ENCODE measurements at places on chromosomes 3 and 15.

GRCh38 chr3:46861605-46862368 is 1.5 kb downstream of the MYL3 start:
- DNase-seq: no peak

GRCh38 chr3:143847787-143848631 is at the start of gene SLC9A9:
TSS of gene SLC9A9 (minus strand) at chr3:143848468. CDS start at chr3:143848322, 146 bp downstream.
- DNase-seq: no peak

DNA sequence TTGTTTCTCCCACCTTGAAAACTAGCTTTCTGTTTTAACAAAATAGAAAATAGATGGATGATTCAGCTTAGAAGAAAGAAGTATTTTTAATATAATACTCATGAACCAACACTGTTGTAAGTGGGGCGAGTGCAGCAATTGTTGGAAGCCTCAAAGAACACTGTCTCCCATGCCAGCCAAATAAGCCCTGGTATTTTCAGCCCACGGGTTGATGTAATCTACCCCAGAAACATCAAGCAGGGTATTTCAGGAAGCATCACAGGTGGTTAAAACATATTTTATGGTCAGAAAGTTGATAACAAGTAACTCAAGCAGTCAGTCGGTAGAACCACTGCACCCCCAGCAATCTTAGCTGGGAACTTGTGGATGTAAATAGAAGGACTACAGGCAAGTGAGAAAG is 115.9 kb downstream of the SV2B start:
- DNase-seq: no peak

DNA sequence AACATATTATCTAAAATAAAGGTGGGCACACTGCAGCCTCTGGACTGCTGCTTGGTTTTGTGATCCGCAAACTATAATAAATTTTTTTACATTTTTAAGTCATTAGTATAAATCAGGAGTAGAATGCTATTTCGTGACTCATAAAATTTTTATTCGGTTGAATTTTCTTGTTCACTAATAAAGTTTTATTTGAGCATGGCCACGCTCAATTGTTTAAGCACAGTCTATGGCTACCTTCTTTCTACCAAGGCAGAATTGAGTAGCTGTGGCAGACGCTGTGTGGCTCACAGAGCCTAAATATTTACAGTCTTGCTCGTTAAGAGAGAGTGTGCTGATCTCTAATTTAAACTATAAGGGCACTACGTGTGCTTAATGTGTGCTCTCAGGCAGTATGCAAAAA is 28.9 kb downstream of the ROBO2 start:
- DNase-seq: no peak

DNA sequence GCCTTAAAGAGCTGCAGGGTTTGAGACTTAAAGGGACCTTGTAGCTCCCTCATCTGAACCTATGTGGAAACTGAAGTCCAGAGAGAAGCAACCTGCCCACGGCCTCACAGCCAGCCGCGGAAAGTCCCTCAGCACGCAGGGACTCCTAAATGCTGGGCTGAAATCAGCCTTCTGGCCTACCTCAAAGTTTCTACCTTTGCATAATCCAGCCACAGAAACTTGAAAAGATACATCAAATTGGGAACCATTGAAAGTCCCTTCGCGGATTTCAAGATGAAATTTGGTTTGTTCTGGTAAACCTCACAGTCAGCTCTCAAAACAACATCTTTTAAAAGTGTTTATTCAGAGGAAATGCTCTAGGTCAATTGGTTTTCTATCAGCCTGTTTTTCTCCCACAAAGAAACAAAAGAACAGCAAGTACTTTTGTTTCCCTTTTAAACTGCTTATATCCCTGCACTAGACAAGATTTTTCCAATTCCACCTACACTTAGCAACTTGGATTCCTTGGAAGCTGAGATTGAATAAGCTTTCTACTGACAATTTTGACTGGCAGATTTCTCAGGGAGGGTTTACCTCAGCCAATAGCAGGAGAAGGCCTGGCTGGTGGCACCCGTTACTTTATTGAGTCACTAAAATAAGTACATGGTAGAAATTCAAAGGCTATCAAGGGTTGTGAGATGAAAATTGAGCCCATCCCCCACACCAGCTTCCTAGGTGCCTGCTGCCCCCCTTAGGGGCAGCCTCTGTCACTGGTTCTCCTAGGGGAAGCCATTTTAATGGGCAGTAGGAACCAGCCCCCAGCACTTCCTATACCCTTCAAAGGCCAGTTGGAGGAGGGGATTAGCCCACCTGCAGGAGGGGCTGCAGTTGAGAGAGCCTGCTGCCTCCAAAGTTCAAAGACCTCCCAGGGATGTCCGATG is 171.2 kb downstream of the ADAMTS17 start:
- DNase-seq: no peak

DNA sequence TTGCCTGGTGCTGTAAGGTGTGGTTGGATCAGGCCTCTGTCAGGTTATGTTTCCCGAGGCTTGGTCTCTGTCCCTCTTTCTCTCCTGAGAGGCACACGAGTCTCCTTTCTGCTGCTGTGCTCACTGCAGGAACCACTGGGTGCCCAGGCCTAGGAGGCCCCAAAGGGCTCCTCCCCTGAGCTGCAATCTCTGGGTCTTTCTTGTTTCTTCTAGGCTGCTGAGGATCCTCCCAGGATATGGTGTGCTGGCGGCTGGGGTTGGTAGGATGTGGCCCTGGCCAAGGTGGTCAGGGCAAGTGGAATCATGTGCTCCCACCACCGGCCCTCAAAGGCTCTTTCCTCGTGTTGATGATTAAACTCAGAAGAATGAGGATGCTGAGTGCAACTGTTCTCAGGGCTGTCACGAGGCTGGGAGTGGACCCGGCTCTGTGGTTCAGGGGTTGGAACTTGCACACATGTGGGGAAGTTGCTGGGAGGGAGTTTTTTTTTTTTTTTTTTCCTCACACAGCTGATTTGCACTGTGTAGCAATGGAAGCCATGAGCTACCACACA is 43.6 kb upstream of the CTSH start:
- no peak for DNase-seq

DNA sequence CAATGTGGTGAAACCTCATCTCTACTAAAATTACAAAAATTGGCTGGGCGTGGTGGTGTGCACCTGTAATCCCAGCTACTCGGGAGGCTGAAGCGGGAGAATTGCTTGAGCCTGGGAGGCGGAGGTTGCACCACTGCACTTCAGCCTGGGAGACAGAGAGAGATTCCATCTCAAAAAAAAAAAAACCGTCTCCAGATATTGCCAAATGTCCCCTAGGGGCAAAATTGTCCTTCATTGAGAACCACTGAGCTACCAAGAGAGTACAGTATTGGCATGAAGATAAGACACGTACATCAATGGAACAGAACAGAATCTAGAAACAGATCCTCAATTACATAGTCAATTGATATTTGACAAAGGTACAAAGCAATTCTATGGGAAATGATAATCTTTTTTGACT is 98.0 kb downstream of the TFDP2 start:
- DNase-seq: no peak

DNA sequence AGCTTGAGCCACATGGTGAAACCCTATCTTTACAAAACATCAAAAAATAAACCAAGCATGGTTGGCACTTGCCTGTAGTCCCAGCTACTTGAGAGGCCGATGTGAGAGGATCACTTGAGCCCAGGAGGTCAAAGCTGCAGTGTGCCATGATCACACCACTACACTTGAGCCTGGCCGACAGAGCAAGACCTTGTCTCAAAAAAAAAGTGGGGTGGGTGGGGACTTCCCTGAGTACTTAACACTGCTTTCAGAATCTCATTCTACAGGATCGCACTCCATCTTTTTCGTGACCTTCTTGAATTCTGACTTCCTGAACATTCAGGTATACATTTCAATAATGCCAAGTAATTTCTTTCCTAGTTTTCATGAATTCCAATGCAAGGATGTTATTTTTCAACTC is 91.3 kb downstream of the PDE8A start:
- no peak for DNase-seq

- no peak for DNase-seq
These were observed 331.5 kb upstream of the RARB start for GRCh38 chr3:25096536-25096935.

DNA sequence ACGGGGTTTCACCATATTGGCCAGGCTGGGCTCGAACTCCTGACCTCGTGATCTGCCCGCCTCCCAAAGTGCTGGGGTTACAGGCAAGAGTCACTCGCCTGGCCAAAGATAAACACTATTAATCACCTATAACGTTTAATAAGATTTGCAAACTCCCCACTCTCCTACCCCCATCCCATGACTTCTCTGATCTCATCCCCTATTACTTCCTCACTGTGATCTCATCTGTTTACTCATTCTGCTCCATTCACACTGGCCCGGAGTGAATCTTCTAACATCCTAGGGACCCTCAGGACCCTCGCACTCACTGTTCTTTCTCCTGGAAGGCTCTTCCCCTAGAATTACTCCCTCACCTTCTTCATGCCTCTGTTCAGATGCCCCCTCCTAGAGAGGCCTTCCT is 78.9 kb downstream of the DGKG start:
- no peak for DNase-seq

GRCh38 chr15:27091270-27091940 is 120.4 kb downstream of the GABRG3 start:
- DNase-seq: no peak

- DNase-seq: no peak
These were observed 78.5 kb upstream of the MEF2A start for GRCh38 chr15:99487337-99487730.

DNA sequence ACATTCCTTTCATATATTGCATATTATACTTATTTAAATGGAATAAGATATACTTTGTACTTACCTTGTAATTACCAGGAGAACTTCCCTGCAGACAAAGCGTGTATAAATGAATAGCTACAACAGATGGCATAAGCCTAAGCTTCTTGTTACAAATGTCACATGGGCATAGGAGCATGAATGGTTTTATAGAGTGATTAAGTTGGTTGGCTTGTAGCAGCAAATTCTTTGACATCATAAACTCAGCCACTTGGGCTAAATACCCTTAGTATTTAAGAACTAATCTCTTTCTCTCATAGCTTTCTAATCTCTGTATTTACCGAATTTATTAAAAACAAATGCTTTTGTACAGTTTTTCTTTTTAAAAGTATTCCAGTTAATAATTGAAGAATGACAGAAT is at the start of gene UBAP1L:
TSS of gene UBAP1L (minus strand) at position 115 of the 400 bp plus-strand sequence. CDS start 8,985 bp downstream, outside the sequence.
- DNase-seq: no peak

DNA sequence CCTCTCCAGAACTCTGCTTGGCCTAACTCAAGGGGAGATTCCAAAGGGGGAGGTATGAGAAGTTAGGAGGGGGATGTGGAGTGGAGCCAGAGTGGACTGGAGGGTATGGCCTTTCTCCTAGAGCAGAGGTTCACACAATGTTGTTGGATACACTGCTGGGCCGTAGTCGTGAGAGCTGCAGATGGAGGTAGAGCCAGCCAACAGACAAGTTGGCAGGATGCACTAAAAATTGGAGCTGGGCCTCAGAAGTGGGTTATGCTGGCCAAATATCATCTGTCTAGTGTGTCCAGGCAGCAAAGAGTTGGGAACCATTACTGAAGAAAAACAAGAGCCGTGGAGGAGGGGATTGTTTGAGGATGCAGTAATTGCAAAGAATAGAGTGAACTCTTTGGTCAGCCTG is 27.7 kb upstream of the LRRFIP2 start:
- no peak for DNase-seq

GRCh38 chr3:42764561-42765295 is 8.3 kb downstream of the CCDC13 start:
- DNase-seq: no peak

DNA sequence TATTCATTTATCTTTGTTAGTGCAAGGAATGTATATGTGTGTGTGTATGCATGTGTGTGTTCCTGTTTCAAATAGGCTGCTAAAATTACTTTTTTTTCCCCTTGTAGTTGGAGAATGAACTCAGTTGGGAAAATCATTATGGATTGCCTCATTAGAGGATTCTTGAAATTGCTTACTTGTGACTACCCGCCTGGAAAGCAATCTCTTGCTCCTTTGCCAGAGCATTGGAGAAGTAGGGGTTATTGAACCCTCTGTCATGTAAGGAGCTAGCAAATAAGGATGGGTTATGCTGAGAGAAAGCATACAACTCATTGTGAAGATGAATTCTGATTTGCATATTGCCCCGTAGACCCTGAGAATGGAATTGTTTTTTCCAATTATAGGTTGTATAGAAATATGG is 474.5 kb downstream of the CADM2 start:
- DNase-seq: no peak

DNA sequence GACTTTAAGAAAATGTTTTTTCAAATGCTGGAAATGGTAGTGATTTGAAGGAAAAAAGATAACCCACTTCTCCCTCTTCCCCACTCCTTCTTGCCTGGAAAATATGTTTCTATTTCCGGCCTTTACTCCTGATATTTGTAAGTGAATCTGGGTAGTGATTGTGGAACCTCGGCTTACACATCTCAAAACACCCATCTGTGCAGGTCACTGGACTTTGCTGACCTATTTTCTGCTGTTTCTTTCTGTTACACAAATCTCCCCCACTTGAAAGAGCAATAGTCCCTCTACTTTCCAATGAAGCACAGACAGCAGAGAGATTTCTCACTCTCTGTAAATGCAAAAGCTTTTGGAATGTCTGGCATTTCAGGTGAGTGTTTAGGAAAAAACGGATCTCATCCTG is 76.9 kb upstream of the ICE2 start:
- no peak for DNase-seq

DNA sequence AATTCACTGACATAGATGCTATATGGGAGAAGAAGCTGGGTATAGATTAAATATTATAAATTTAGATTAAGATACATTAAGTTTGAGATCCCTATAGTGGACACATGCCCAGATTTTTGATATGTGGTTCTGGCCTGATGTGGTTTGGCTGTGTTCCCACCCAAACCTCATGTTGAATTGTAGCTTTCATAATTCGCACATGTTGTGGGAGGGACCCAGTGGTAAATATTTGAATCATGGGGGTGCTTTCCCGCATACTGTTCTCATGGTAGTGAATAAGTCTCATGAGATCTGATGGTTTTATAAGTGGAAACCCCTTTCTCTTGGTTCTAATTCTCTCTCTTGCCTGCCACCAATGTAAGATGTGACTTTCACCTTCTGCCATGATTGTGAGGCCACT is 189.4 kb upstream of the CD96 start:
- DNase-seq: no peak

DNA sequence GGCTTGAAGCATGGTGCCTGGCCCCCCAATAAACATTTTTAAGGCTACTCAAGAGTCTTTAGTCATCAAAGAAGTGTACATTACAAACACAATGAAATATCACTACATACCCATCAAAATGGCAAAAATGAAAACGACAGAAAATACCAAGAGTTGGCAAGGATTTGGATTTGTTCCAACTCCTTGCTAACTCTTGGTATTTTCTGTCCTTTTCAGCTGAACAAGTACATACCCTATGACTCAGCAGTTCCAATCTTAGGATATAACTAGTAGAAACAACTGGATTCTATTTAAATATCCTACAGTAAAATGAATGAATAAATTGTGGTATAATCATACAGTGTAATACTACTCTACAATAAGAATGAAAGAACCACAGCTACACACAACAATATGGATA is 25.1 kb upstream of the GABPB1 start:
- no peak for DNase-seq

GRCh38 chr3:66830301-66830700 is 167.8 kb upstream of the KBTBD8 start:
- DNase-seq: no peak

- no peak for DNase-seq
These were observed 5.8 kb downstream of the EOMES start for GRCh38 chr3:27716309-27716708.

- DNase-seq: no peak
These were observed 141.9 kb downstream of the CHDH start for GRCh38 chr3:53704363-53704725.
